EH (cell line): ENCODE measurements at places on chromosomes 4 and X.

DNA sequence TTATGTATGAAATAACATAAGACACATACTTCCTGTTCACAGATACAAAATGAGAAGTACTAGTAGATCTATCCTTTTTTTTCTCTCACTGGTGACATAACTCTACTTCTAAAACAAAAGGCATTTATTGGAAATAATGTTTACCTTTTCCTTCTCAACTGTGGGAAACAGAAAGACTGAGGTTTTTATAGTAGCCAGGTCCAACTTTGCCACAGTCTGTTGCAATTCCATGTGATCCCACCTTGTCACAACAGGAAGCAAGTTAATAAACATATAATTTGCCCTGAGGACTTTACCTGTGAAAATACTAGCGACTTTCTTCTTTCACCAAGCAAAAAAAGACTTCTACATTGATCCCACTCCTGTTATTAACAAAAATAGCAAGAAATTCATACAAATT is 475.8 kb downstream of the PDGFC start:
- DNase-seq, result no peak

- peak; percentile 76 for DNase-seq
Observed at GRCh38 chr4:26020083-26020668, 106.2 kb downstream of the SMIM20 start.

DNA sequence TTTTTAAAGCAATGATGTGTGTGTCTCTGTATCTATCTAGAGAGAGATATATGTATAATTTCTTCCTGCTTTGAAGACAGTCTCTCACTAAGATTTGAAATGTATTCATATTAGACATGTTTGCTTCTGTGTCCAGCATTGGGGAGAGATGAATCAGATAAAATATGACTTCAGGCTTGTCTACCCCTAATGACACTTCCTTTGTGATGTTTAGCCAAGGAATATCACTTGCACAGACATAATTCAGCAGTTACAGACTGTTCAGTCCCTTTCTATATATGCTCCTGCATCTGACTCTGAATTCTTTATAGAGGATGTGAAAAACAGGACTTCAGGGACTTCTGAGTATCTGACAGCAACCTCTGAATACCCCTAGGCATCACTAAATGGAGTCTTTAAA is 158.4 kb downstream of the DCLK2 start:
- peak; percentile 92 for DNase-seq

- no peak for DNase-seq
Observed at GRCh38 chr4:79980448-79980847, 92.6 kb downstream of the ANTXR2 start.

- no peak for DNase-seq
Observed at GRCh38 chr4:136893573-136893972, 638.7 kb downstream of the PCDH18 start.

DNA sequence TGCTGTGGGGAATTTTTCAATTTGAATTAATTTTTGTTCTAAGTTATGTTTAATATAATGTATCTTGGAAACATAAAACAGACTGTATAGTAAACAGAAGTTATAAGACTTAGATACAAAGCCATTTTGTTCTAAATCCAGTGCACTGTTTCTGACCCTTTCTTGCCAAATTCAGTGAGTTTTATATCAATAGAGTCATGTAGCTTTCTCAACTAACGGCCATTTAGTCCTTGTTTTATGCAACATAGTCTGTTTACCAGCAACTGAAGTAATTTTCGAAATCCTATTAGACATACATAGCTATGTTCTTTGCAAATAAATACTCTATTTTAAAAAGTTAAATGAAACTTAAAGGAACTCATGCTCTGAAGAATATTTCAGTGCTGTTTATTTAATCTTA is 242.8 kb downstream of the ADGRL3 start:
- no peak for DNase-seq

DNA sequence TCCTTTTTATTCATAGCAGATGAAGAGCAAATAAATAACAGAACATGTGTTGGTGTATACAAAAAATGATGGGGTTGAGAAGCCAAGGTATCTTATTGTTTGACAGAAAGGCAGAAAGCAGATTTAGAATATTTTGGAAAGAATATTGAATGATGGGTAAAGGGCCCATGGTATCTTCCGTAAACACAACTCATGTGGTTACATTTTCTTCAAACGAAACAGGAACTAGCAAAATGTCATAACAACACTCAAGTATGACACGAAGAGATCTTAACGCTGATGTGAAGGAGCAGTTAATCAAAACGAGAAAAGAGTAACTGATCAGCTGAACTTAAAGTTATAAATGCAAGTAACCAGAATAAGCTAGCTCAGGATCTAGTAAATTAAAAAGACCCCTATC is 195.7 kb upstream of the GK2 start:
- no peak for DNase-seq

GRCh38 chrX:115563633-115564162 is 2.7 kb downstream of the PLS3 start:
- no peak for DNase-seq

DNA sequence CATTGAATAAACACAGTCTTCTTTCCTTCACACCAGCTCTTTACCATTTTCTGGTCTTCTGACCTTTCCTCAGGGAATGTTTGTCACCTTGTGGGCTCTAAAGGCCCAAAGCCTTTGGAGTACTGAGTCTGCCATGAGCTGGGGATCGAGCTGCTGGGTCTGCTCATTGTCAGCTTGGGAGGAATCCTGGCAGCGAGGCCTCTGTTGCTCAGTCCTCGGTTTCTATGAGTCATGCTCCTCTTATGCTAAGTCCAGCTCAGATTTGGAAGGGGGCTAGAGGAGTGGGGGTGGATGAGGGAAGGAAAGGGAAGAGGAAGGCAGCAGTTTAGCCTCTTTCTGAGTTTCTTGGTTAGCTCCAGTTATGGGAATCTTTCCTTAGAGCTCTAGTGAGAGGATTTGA is 31.1 kb downstream of the NHSL2 start:
- peak; percentile 69 for DNase-seq

DNA sequence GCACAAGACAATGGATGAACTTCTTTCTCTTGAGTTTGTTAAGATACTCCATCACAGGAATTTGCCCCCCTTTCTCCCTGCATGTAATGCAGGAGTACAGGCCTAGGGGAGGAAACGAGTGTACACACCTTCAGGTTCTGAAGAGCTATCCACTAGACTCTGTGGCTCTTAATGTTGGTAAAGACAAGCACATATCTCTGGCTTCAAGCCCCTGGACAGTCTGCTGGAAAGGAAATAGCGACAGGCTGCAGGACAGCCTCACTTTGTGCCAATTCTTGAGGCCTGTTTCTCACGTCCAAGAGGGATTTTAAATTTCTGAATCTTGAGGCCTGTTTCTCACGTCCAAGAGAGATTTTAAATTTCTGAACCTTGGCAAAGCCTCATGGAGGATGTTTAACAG is 87.1 kb downstream of the RLIM start:
- no peak for DNase-seq

DNA sequence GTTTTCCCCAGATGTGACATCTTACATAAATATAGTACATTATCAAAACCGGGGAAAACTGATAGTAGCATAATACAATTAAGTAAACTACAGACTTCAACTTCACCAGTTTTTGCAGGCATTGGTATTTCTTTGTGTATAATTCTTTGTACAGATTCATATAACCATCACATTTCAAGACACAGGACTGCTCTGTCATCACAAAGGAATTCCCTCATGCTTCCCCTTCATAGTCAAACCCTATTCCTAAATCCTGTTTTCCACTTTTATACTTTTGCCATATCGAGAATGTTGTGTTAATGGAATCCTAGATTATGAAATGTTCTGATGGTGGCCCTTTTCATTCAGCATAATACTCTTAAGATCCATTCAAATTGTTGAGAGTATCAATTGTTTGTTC is 36.0 kb downstream of the STIM2 start:
- peak; percentile 47 for DNase-seq

GRCh38 chrX:39261446-39262147 is 460.3 kb downstream of the MID1IP1 start:
- peak; percentile 39 for DNase-seq

DNA sequence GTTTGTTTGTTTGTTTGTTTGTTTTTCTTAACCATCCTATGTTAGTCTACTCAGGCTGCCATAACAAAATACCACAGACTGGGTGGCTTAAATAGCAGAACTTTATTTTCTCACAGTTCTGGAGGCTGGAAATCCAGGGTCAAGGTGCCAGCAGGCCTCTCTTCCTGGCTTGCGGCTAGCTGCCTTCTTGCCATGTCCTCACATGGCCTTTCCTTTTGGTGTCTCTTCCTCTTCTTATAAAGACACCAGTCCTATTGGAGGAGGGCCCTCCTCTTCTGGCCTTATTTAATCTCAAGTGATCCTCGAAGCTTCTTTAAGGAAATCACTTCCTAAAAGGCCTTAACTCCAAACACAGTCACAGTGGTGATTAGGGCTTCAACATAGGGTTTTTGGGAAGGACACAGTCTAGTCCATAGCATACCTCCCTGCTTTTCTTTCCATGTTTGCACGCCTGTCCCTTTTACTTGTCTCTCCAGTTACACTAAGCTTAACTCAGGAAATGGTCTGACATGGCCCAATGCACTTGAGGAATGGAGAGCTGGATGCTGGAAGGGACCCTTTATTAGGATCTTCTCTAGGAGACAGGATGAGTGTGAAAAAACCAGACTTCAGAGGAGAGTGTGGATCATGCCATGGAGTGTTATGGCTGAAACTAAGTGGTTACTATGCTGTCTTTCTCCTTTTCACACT is 36.0 kb upstream of the MGST2 start:
- DNase-seq, result no peak

- no peak for DNase-seq
Observed at GRCh38 chr4:8390577-8390976, 49.9 kb downstream of the ACOX3 start.
